ENCODE measurements at places on chromosomes 3 and 15.

DNA sequence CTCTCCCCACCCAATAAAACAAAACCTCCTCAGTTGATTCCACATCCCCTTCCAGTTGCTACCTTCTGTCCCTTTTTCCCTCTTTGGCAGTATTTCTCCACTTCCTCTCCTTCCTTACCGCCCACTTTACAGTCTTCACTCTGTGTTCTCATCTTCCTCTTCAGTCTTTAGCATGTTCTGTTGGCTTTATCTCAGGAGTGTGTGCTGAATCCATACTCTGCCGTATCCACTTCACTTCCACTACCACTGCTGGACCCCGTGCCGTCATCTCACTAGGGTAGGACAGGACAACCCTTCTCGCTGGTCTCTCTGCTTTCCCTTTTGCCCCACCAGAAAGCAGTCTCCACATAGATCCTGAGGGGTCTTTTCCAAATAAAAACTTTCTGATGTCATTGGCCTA is 74.3 kb downstream of the FNDC3B start:
- no peak overlapping the region for H3K4me3 ChIP-seq
- DNase-seq, result no peak
- peaks cover 12% of the 10 kb centered on the region for H3K36me3 ChIP-seq
- H3K27me3 ChIP-seq, result no peaks in the 10 kb centered on the region
- no peaks in the 10 kb centered on the region for H3K4me1 ChIP-seq
- no peak overlapping the region for H3K27ac ChIP-seq

GRCh38 chr3:187610981-187611511 is 59.1 kb downstream of the SST start:
- no peaks in the 10 kb centered on the region for H3K27me3 ChIP-seq
- no peak overlapping the region for H3K4me3 ChIP-seq
- no peaks in the 10 kb centered on the region for H3K4me1 ChIP-seq
- no peak for DNase-seq
- H3K36me3 ChIP-seq, result no peaks in the 10 kb centered on the region

DNA sequence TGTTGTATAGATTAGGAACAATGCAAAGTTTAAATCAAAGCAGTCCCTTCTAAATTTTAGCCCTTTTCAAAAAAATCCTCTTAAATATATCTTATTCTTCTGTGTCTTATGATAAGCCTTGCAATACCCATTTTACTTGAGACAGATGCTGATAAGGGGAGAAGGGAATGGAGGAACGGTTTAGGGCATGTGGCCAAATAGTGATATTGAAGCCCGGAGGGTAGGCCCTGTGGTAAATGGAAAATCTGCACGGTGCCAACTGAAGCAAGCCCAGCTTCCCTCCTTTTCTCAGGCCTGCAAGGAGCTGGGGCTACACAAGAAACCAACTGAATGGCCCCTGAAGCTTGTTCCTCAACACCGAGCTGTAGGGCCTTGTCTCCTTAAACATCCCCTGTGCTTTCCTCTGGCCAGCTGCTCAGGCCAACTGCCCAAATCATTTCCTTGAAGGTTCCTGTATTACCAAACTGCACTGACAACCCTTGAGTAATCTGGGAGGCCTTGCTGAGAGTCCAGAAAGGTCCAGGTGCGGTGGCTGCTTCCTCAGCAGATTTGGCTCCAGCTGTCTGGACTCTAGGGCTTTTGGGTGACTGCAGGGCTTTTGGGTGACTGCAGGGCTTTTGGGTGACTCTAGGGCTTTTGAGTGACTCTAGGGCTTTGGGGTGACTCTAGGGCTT is 67.2 kb downstream of the NCEH1 start:
- peak; percentile 68 for DNase-seq
- no peak overlapping the region for H3K27ac ChIP-seq
- no peaks in the 10 kb centered on the region for H3K36me3 ChIP-seq

- H3K27ac ChIP-seq, result no peak overlapping the region
- DNase-seq, result no peak
- H3K27me3 ChIP-seq, result no peaks in the 10 kb centered on the region
- no peak overlapping the region for H3K4me3 ChIP-seq
- H3K36me3 ChIP-seq, result no peaks in the 10 kb centered on the region
- no peaks in the 10 kb centered on the region for H3K4me1 ChIP-seq
These were observed 151.8 kb downstream of the MEX3B start for GRCh38 chr15:81894061-81894460.

DNA sequence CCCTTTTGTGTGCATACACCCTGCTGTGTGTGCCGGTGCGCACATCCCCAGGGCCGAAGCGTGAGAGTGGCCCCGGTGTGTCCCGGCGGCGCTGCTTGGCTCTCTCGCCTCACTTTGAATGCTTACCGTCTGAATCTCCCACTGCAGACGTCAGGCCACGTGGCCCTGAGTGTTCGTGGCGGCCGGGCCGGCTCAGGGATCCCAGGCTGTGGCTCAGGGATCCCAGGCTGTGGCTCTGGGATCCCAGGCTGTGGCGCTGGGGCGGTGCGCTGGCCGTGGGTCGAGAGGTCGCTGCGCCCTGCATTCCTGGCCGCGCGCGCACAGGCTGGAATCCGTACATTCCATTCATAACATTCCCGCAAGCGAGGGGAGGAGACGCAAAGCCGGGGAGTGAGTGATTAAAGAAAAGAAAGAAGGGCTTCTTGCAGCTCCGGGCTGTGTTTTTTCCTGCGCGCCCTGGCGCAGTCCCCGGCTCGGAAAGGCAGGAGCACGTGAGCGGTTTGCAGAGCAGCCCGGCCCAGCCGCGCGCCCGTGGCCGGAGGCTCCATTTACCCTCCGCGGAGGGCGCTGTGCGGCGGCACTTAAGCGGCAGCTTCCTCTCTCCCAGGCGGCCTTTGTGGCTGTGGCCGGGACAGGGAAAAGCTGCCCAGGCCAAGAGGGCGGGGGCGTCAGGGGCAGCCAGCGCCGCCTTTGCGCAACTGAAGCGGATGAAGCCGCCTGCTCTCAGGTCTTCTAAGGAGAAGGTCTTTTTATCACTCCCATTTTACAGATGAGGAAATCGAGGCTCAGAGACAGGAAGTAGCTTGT is 87.0 kb upstream of the ALDH1L1 start:
- peak overlapping the region; percentile 14 for H3K4me3 ChIP-seq
- peak; percentile 65 for DNase-seq
- H3K36me3 ChIP-seq, result no peaks in the 10 kb centered on the region
- H3K4me1 ChIP-seq, result peaks cover 25% of the 10 kb centered on the region
- no peaks in the 10 kb centered on the region for H3K27me3 ChIP-seq

DNA sequence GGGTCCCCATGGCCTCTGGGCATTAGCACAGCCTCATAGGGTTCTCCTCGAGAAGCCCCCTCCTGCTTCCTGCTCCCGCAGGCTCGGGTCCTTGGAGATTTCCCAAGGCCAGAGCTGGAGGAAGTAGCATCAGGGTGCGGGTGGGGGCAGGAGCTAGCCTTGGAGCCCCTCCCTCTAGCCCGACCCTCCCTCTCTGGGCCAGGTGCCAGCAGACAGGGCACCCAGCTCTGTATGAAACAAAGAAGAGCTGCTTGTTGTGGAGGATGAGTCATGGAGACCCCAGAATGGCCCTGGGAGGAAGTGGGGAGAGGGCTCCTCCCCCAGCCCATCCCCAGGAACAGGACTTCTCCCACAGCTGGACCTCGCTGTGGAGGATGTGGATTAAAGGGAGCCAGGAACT is 29.2 kb downstream of the EPHB3 start:
- H3K4me1 ChIP-seq, result peaks cover 41% of the 10 kb centered on the region
- no peaks in the 10 kb centered on the region for H3K36me3 ChIP-seq
- no peak overlapping the region for H3K4me3 ChIP-seq
- no peak for DNase-seq

GRCh38 chr15:64209680-64210334 is 47.0 kb upstream of the PPIB start:
- peak; percentile 55 for DNase-seq
- no peaks in the 10 kb centered on the region for H3K4me1 ChIP-seq
- no peaks in the 10 kb centered on the region for H3K36me3 ChIP-seq
- no peaks in the 10 kb centered on the region for H3K27me3 ChIP-seq
- no peak overlapping the region for H3K27ac ChIP-seq

GRCh38 chr3:189368384-189368783 is 196.6 kb downstream of the TPRG1 start:
- H3K4me3 ChIP-seq, result no peak overlapping the region
- no peaks in the 10 kb centered on the region for H3K27me3 ChIP-seq
- no peak overlapping the region for H3K27ac ChIP-seq

GRCh38 chr15:53535886-53536285 is 223.6 kb downstream of the WDR72 start:
- no peaks in the 10 kb centered on the region for H3K27me3 ChIP-seq
- no peak overlapping the region for H3K27ac ChIP-seq
- H3K4me1 ChIP-seq, result no peaks in the 10 kb centered on the region
- no peak for DNase-seq
- no peaks in the 10 kb centered on the region for H3K36me3 ChIP-seq

DNA sequence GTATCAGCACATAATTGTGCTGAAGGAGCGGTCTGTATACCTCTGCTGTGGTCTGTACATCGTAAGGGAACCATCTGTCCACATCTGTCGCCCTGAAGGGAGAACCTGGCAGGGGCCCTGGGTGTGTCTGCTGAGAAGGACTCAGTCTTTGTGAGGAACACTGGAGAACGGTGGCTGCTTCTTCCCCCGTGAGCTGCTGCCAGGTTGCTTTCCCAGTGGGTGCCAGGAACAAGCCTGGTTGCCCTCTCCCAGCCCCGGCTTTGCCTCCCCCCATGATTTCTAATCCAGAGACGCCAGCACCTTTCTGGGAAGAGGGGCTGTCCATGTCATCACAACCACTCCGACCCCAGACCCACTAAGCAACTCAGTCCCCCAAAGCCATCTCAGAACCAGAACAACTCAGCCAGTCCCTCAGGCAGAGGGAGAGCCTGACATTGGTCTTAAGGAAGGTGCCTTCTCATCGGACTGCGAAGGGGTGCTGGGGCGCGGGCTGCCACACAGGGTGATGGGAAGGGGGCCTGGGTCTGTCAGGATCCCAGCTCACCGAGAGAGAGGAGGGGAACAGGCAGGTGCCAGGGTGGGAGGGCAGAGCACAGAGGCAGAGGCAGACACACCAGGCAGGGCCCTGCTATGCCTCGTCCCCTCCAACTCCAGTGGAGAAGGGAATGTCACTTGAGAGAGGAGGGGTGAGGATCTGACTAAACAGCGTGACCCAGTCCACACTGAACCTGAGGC is 8.5 kb downstream of the TNK2 start:
- no peak for DNase-seq
- H3K36me3 ChIP-seq, result no peaks in the 10 kb centered on the region
- H3K4me3 ChIP-seq, result no peak overlapping the region
- no peaks in the 10 kb centered on the region for H3K27me3 ChIP-seq
- H3K27ac ChIP-seq, result no peak overlapping the region

GRCh38 chr3:191529992-191530391 is 69.0 kb downstream of the PYDC2 start:
- no peaks in the 10 kb centered on the region for H3K36me3 ChIP-seq
- DNase-seq, result no peak
- H3K4me1 ChIP-seq, result no peaks in the 10 kb centered on the region
- no peaks in the 10 kb centered on the region for H3K27me3 ChIP-seq

DNA sequence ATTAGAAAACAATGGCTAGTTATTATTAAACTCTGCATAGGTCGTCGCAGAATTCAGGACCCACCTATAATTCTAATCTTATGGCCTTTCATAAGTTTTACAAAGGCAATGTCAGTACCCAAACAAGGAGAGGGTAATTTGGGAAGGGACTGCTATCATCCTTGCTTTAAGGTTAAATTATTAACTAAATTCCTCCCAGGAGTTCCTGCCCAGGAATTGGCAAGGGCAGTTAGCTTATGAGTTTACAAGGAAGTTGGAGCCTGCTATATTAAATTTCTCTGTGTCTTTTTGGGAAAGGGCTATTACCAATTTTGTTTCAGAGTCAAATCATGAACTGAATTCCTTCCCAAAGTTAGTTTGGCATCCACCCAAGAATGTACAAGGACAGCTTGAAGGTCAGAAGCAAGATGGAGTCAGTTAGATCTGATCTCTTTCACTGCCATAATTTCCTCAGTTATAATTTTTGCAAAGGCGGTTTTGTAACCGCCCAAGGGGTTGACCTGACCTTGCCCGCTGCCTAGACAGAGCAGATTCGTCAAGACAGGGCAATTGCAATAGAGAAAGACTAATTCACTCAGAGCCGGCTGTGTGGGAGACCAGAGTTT is 45.3 kb upstream of the LHFPL4 start:
- DNase-seq, result no peak
- H3K27ac ChIP-seq, result no peak overlapping the region
- H3K4me3 ChIP-seq, result no peak overlapping the region
- no peaks in the 10 kb centered on the region for H3K4me1 ChIP-seq
- no peaks in the 10 kb centered on the region for H3K27me3 ChIP-seq

- DNase-seq, result no peak
- H3K4me3 ChIP-seq, result no peak overlapping the region
- no peaks in the 10 kb centered on the region for H3K27me3 ChIP-seq
- H3K36me3 ChIP-seq, result no peaks in the 10 kb centered on the region
- H3K4me1 ChIP-seq, result peaks cover 2% of the 10 kb centered on the region
These were observed 161.3 kb downstream of the OCA2 start for GRCh38 chr15:27937851-27938250.

DNA sequence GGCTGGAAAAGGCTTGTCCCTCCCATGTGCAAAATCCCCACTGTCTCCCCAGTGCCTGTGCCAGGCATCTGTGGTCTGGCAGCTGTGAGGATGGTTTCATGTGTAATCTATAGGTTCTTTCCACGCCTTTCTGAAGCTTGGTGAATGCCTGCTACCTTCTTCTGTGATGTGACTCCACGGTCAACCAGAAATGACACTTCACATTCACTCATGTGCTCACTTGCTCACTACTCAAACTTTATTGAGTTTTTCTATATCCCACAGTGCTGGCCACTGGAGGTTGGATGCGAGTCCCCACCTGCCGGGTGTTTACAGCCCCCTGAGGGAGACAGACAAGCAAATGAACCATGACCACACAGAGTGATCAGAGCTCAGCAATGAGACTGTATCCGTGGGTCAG is 27.9 kb upstream of the TLE3 start:
- no peaks in the 10 kb centered on the region for H3K36me3 ChIP-seq
- peaks cover 6% of the 10 kb centered on the region for H3K27me3 ChIP-seq
- no peak for DNase-seq
- no peak overlapping the region for H3K27ac ChIP-seq
- H3K4me3 ChIP-seq, result no peak overlapping the region

GRCh38 chr3:22989716-22990115 is 213.4 kb upstream of the UBE2E2 start:
- no peak for DNase-seq
- H3K36me3 ChIP-seq, result no peaks in the 10 kb centered on the region
- no peaks in the 10 kb centered on the region for H3K27me3 ChIP-seq
- H3K27ac ChIP-seq, result no peak overlapping the region
- no peak overlapping the region for H3K4me3 ChIP-seq
- H3K4me1 ChIP-seq, result no peaks in the 10 kb centered on the region

- H3K4me1 ChIP-seq, result no peaks in the 10 kb centered on the region
- no peaks in the 10 kb centered on the region for H3K36me3 ChIP-seq
- H3K27ac ChIP-seq, result no peak overlapping the region
- H3K27me3 ChIP-seq, result no peaks in the 10 kb centered on the region
These were observed 75.4 kb downstream of the XXYLT1 start for GRCh38 chr3:195195321-195196209.

GRCh38 chr3:60009931-60010478 is 960.2 kb upstream of the CFAP20DC start:
- no peak overlapping the region for H3K27ac ChIP-seq
- H3K4me3 ChIP-seq, result no peak overlapping the region
- no peaks in the 10 kb centered on the region for H3K36me3 ChIP-seq
- no peak for DNase-seq
- H3K27me3 ChIP-seq, result no peaks in the 10 kb centered on the region
- H3K4me1 ChIP-seq, result no peaks in the 10 kb centered on the region
